ENCODE measurements at places on chromosomes 3 and 15.
A peak's percentile ranks its signal among the peaks of the same experiment; 100 is the strongest.

DNA sequence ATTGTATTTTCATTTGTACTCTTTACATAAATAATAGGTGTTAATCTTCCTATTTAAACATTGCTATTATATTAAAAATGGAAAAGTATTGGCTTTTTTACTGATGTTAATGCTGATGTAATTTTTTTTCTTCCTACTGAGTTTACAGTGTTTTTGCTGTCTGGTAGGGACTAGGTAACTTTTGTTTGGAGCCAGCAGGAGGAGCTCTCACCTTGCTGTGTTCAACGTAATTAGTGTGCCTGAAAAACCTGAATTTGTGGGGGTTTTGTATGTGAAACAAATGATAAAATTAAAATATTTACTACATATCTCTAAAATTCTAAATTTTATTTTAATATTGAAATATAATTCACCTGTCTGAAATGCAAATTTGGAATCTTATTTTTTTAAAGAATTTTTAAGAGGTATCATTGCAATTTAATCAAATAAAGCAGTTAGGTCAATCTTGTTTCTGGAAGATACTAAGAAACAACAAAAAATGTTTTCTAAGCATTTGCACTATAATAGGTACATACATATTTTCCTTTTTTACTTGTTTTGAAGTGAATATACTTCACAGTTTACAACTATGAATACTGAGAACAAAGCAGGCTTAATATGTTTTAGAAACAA lies 48.8 kb downstream of the EPHA6 start:
- DNase-seq = peak; percentile 41

GRCh38 chr3:43872901-43873300 lies 182.2 kb downstream of the ABHD5 start:
- DNase-seq = peak; percentile 45

- no peak for DNase-seq
Observed at GRCh38 chr3:87206070-87206469, 21.0 kb upstream of the CHMP2B start.

DNA sequence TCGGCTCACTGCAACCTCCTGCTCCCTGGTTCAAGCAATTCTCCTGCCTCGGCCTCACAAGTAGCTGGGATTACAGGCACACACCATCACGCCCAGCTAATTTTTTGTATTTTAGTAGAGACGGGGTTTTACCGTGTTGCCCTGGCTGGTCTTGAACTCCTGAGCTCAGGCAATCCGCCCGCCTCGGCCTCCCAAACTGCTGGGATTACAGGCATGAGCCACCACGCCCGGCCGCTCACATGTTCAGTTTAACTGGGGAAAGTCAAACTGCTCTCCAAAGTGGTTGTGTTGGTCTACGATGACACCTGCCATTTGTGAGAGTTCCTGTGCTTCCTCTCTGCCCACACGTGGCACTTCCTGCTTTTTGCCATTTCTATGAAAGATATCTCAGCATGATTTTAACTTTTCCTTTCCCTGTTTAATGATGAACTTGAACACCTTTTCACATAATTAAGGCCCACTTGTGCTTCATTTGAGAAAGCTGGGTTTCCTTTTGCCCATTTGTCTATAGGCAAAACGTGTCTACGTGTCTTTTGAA lies 877 bp upstream of the GP5 start:
- DNase-seq = no peak

GRCh38 chr3:192449036-192449435 lies 278.3 kb downstream of the FGF12 start:
- no peak for DNase-seq

DNA sequence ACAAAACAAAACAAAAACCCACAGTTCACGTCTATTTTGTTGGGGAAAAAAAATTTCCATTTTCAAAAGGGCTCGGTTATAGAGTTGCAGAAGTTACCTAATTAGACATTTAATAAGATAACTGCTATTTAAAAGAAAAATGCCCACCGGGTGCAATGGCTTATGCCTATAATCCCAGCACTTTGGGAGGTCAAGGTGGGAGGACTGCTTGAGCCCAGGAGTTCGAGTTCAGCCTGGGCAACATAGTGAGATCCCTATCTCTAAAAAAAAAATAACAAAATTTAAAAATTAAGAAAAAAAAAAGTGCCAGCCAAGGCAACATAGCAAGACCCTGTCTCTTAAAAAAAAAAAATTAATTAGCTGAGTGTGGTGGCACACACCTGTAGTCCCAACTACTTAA lies 19.2 kb downstream of the SEC11A start:
- no peak for DNase-seq
